Vagina (tissue), 2 donors: ENCODE measurements at places on chromosomes 7 and 10. TPM values are rescaled to one million over a fixed set of nuclear protein-coding genes. Genes with fewer than 3 reads are reported as not detected.

GRCh38 chr7:73770002-73770859 is at the start of gene CLDN3:
Gene CLDN3 (minus strand): TSS chr7:73770270. CDS start chr7:73770049, 221 bp downstream.
- no peak for DNase-seq
- no peaks in the 10 kb centered on the region for H3K36me3 ChIP-seq
- H3K27me3 ChIP-seq, result peaks cover 4% of the 10 kb centered on the region
- H3K4me3 ChIP-seq, result peak within 1 kb of the TSS; percentile 30
- peaks cover 20% of the 10 kb centered on the region for H3K4me1 ChIP-seq

Gene PDCD11
- 22.8 TPM for total RNA-seq

GRCh38 chr10:132752378-132752777 is 33.6 kb downstream of the NKX6-2 start:
- no peaks in the 10 kb centered on the region for H3K36me3 ChIP-seq
- H3K4me1 ChIP-seq, result no peaks in the 10 kb centered on the region
- H3K27me3 ChIP-seq, result no peaks in the 10 kb centered on the region

DNA sequence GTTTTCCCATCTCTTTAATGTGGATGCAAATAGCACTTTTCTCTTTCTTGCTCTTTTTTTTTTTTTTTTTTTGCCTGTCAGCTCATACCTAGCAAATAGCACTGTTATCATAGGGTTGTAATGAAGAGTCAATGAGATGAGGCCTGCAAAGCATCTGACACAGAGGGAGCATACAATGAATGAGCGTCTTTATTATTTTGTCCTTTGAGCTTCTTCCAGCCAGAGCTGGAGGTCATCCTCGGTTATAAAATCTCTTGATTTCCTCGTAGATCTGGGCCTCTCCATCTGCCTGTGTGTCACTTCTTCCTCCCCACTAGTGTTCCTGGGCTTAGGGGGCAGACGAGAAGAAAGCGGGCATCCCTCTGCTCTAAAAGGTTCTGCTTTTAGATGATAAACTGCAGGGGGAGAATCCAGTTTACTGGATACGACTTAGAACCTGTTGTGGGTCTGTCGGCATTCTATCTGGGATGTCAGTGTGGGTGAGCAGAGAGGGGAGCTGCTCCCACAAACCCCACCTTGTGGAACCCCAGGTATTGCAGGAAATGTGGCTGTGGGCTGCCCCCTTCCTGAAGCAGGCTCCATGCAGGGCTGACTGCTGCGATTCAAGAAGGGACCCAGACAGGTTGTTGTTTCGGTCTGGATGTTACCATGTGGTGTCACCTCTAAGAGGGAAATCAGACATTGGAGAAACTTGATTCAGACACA is 135.8 kb upstream of the GPR26 start:
- no peak overlapping the region for H3K27ac ChIP-seq
- no peak overlapping the region for H3K4me3 ChIP-seq
- peak; percentile 58 for DNase-seq
- no peaks in the 10 kb centered on the region for H3K36me3 ChIP-seq
- H3K27me3 ChIP-seq, result no peaks in the 10 kb centered on the region

DNA sequence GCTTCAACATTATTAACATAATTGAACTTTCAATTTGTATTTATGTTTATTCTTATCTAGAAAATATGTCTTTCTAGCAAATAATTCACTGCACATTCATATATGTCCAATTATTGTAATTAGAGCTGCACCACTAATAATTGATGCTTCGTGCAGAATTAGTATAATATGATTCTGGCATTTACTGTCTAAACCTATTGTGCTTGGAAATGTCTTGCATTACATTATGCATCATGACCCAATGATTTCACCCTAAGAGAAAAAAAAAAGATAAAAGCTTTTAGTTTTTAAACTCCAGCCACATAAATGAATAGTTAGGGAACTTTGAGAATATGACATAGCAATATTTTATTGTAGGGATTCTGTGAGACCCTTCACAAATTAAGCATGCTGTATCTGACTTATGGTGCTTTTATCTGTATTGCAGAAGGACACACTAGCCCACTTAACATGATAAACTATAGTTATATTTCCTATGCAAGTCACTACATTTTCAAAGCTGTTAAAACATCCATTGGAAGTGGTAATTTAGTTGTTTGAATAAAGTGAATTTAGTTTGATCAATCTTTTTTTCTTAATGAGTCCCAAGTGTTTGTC is 1609.1 kb downstream of the REEP3 start:
- no peaks in the 10 kb centered on the region for H3K4me1 ChIP-seq
- no peaks in the 10 kb centered on the region for H3K27me3 ChIP-seq
- H3K27ac ChIP-seq, result no peak overlapping the region
- H3K36me3 ChIP-seq, result no peaks in the 10 kb centered on the region
- H3K4me3 ChIP-seq, result no peak overlapping the region
- no peak for DNase-seq

GRCh38 chr10:11260170-11260569 is 242.5 kb downstream of the CELF2 start:
- peaks cover 18% of the 10 kb centered on the region for H3K36me3 ChIP-seq
- no peak overlapping the region for H3K4me3 ChIP-seq
- no peak overlapping the region for H3K27ac ChIP-seq
- H3K4me1 ChIP-seq, result peaks cover 7% of the 10 kb centered on the region
- DNase-seq, result no peak

DNA sequence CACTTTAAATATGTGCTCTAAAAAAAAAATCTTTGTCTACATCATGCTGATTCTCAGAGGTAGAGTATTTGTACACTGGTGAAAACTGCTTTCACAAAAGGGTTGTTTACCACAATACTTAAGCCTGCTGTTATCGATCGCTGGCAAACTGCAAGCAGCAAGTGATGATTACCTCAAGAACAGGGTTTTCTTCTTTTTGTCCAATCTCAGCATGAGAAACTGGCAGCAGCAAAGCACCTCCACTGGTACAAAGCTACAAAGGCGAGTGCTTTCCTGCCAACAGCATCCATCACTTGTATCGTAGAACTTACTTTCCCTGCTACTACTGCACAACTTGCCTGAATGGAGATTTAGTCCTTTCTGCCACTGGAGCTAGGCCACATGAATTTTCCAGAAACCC is 276.5 kb downstream of the DGKB start:
- no peak overlapping the region for H3K27ac ChIP-seq
- no peaks in the 10 kb centered on the region for H3K4me1 ChIP-seq
- H3K4me3 ChIP-seq, result no peak overlapping the region
- H3K27me3 ChIP-seq, result no peaks in the 10 kb centered on the region
- no peaks in the 10 kb centered on the region for H3K36me3 ChIP-seq
- no peak for DNase-seq

DNA sequence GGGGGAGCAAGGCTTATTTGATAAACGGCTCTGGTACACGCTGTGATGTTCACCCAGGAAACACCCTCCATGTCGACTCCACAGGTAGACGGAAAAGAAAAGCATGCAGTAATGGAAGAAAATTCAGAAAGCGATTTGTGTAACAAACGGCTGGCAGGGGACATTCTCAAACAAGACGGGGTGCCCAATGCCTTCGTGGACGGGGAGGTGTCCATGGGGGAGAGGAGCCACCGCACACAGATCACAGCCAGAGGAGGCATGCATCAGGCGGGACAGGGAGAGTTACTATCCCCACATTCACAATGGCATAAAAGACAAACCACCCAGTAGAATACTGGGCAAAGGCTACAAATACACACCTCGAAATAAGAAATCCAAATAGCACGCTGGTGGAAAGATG is 20.1 kb downstream of the CNPY1 start:
- no peaks in the 10 kb centered on the region for H3K4me1 ChIP-seq
- H3K27me3 ChIP-seq, result no peaks in the 10 kb centered on the region
- peak; percentile 34 for DNase-seq

DNA sequence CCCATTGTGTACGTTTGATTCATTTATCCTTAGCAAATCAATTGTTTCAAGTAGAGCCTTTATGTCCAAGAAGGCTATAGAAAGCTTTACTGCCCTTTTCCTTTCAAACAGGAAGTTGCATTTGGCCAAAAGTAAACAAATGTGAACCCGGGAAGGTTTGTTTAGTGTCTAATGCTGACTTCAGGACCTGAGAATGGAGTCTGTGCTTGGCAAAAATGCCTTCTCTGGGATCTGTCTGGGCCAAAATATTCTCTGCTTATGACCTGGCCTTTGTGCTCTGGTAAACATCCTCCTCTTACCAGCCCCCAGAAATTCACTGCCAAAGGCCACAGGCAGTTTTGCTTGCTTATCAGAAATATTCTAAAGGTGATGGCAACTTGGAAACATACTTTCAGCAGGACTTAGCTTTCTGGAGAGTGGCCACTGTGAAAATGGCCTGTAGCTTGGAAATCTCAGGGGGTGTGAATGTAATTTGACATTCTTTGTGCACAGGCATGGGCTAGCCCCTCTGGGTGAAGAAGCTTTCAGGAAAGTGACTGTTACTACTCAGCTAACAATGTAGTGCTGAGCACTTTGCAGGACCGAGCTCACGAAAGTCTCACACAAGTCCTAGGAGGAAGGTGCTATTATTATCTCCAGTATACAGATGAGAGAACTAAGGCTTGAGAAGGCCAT is 199.5 kb downstream of the PTEN start:
- no peaks in the 10 kb centered on the region for H3K27me3 ChIP-seq
- peaks cover 31% of the 10 kb centered on the region for H3K4me1 ChIP-seq
- H3K4me3 ChIP-seq, result no peak overlapping the region
- no peak for DNase-seq
- peak overlapping the region; percentile 53 for H3K27ac ChIP-seq
- no peaks in the 10 kb centered on the region for H3K36me3 ChIP-seq

Gene CYP3A5
- total RNA-seq, result 80.3 TPM

DNA sequence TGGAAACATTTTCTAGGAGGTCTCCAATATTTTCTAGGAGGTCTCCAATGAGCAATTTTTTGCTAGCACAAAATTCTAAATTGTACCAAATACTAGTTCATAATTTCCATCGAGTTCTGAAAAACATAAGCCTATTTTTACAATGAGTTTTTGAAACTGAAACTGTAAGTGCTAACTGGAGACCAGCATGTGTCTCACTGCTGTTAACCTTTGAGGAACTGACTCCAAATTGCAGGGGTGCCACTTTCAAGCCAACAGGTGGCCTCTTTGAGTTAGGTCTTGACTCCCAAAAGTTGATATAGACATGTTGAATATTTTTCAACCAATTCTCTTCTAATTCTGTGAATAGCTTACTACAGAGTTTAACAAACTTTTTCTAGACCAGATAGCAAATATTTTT is 58.8 kb downstream of the CAV1 start:
- H3K27me3 ChIP-seq, result no peaks in the 10 kb centered on the region
- no peak overlapping the region for H3K4me3 ChIP-seq
- peak overlapping the region; percentile 1 for H3K27ac ChIP-seq
- H3K4me1 ChIP-seq, result peaks cover 33% of the 10 kb centered on the region

GRCh38 chr7:48971173-48971572 is 46.8 kb downstream of the CDC14C start:
- no peak overlapping the region for H3K27ac ChIP-seq
- H3K27me3 ChIP-seq, result no peaks in the 10 kb centered on the region
- no peak overlapping the region for H3K4me3 ChIP-seq
- H3K4me1 ChIP-seq, result no peaks in the 10 kb centered on the region
